NCI-H1105 treated with DMSO at 0.1 percent for 48 hours (cell line): ENCODE measurements at places on chromosomes 2 and 18.

DNA sequence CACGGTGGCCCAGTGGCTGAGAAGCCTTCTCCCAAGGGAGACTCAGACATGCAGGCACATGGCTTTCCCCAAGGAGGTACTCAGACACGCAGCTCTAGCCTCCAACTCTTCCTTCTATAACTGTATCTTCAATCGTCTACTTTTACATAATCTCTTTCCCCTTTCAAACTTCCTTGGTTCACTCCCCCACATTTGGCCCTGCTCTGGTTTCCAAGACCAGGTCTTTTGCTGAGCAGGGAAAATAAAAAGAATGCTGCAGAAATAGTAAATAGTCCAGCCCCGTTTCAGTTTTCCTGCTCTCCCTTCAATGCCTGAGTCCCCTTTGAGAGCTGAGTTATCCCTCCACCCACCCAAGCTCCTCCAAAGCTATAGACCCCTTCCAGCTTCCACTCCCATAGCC lies 635.0 kb downstream of the ARHGAP15 start:
- no peak for DNase-seq

DNA sequence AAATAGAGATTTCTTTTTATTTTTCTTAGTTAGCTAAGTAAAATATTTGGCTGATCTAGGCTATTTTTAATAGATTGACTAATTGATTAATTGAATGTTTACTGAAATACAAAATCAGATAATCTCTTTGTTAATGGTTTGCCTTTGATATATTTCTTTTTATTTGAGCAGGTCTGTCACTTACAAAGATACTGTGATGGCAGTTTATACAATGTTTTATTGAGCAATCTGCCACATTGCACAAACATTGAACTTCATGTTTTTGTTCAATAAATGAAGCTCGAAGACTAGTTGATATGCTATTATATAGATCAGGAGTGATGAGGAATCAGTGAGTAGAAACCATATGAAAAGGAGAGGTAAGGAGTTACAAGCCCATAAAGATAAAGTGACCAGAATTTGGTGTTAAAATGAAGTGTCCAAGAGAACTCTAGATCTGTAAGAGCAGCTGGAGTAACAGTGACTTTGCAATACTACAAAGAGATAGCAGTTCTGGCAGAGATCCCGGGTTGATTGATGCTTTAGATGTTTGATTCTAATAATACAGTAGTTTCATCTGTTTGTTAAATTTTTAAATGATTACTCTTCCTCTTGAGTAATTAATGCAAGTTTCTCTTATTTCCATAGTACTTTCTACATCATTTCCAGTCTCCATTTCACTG lies 574.2 kb downstream of the CCDC85A start:
- peak; percentile 15 for DNase-seq

- peak; percentile 41 for DNase-seq
These were observed 37.5 kb downstream of the POLR1A start for GRCh38 chr2:86068136-86068588.

GRCh38 chr2:44358503-44358902 lies 2.8 kb downstream of the PREPL start:
- peak; percentile 77 for DNase-seq

GRCh38 chr2:183564726-183565125 lies 440.5 kb downstream of the NUP35 start:
- DNase-seq: no peak

DNA sequence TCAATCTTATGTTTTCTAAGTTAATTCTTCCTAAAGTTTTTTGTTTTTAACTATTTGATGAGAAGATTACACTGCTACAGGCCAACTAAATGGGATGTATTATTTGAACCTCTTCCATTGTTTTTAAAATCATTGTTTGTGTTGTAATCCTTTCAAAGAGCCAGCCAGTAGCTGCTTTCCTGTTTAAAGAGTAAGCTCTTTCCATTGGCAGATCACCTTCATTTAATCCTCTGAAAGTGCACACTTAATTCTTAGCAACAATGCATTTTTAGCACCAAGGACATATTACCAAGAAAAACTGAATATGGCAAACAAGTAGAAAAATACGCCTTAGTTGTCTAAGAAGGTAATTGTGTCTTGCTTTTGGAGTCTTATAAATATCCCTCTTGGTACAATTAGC lies 54.0 kb downstream of the MEIS1 start:
- no peak for DNase-seq

DNA sequence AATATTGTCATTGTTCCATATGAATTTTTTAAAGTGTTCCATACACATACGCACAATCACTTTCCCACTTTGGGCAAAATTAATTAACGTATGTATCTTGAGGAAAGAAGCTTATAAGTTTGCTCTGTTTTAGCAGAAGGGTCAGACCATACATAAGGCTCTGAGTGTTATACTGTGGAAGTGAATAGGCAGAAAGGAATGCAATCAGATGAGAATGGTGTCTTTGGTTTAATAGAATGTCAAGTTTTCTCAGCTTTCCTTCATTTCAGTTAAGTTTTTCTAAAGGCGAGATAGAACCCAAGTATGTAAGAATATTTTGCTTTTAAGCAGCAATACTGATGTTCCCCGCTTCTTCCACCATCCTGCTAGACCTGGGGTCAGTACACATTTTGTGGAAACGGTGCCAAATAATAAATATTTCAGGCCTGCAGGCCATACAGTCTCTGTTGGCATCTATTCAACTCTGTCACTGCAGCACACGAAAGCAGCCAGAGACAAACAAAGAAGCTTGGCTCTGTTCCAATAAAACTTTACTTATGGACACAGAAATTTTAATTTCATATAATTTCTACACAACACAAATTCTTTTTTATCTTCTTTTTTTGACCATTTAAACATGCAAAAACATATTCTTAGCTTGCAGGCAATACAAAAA lies 100.6 kb downstream of the UPP2 start:
- DNase-seq: peak; percentile 93

DNA sequence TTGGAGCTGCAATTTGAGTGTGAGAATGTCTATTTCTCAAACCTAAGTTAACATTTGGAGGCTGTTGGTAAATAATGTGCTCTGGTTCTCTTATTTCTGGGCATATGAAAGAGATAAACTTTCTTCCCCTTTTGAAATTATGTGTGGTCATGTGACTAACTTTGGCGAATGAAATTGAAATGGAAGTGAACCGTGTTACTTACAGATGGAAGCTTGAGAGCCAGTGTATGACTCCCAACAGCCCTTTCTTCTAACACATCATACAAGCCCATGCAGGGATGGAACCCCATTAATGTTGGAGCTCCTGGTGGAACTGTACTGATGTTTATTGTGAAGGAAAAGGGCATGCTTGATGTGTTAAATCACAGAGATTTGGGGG lies 725.8 kb downstream of the TSN start:
- DNase-seq: no peak

GRCh38 chr2:219596954-219597551 lies 604 bp upstream of the STK11IP start:
- DNase-seq: peak; percentile 27

GRCh38 chr2:112684415-112684775 lies 36.4 kb upstream of the NT5DC4 start:
- no peak for DNase-seq

GRCh38 chr2:106161938-106162820 lies 31.9 kb downstream of the UXS1 start:
- DNase-seq: no peak

GRCh38 chr2:209389171-209389618 lies 34.7 kb upstream of the MAP2 start:
- no peak for DNase-seq

DNA sequence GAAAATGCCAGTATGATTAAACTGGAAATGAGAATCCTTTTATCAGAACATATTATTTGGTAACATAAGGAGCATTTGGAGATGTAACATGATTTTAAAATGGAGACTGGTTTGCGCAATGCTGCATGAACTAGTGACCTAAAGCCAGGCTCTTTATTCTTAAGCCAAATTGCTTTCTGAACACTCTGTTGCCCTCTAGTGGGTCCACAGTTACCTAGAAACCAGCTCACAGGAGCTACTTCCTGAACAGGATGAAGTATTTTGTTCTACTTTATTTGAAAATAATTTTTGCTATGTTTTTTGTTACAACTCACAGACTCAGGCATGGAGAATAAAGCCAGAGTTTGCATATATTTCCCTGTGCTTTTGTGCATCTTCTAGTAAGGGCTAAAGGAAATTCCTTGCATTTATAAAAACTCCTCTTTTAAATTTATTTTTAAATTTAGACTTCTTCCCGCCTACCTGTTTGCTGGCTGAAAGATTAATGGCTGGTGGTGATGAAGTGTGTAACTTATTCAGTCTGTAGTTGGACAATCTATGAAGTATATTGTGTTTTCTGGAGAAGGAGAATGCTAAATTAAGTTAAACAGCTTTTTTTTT lies 146.7 kb downstream of the PARD3B start:
- DNase-seq: peak; percentile 75

- no peak for DNase-seq
These were observed 50.1 kb upstream of the KCNH7 start for GRCh38 chr2:162888652-162889051.

- DNase-seq: no peak
These were observed 45.6 kb upstream of the SLC1A4 start for GRCh38 chr2:64943387-64944150.

GRCh38 chr18:75927791-75928190 lies 500.3 kb upstream of the SMIM21 start:
- DNase-seq: no peak

DNA sequence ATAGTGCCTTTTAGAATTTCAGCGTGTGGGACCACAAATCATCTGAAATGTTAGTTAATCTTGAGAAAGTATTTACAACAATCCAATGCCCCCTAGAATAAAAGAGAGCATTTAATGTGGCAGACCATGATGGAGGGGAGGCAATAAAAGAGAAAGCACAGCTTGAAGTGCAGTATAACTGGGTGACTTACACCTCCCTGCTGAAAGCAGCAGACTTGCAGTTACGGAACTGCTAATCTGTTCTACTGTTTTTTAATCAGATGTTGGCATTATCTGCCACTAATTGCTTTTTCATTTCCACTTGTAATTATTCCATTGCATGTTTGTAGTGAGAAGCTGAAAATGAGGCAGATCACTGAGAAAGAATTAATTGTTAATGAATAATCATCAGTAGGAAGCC lies 130.5 kb upstream of the ITGA4 start:
- no peak for DNase-seq

DNA sequence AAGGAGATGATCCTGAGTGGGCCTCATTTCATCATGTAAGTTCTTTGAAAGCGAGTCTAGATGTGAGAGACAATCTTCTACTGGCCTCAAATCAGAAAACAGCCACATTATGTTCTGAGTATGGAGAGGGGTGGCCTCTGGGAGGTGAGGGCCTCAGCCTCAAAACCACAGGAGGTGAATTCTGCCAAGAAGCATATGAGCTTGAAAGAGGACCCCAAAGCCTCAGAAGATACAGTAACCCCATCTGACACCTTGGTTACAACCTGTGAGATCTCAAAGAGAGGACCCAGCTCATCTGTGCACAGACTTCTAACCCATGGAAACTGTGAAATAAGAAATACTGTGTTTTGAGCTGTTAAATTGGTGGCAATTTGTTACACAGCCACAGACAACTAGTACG lies 200.1 kb downstream of the ARHGAP15 start:
- no peak for DNase-seq

GRCh38 chr2:217903859-217904613 lies 98.8 kb downstream of the TNS1 start:
- no peak for DNase-seq

DNA sequence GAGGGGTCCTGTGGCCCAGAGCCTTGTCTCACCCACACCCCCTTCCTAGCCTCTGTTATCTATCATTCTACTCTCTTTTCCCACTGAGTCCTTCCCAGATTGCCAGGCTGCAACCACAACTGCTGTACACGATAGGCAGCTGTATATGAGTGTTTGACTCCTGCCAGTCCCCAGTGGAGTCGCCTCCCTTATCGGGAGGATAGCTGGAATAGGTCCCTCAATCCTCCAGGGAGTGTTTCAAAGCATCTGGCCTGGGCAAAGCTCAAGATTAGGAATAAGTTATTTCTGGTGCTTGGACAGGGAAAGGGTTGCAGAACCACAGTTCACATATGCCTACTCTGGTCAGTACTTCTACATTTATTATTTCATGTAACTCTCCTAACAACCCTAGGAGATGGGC lies 4.8 kb downstream of the MSGN1 start:
- no peak for DNase-seq

DNA sequence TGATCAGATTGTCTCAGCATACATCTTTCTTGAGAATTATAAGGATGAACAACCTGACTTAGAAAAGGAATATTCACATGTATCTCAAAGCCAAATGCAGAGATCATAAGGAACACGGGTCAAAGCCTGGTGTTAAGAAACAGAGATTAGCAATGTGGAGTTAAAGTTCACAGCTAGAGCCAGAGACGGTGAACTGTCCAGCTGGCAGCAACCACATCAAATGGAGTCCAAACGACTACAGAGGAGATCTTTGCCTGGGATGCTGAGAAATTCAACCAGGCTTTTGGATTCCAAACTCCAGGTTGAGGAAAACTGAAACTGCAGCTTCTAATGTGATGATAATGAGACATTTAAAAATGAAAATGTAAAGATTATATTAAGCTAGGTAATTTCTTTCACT lies 939.9 kb upstream of the NXPH2 start:
- no peak for DNase-seq

DNA sequence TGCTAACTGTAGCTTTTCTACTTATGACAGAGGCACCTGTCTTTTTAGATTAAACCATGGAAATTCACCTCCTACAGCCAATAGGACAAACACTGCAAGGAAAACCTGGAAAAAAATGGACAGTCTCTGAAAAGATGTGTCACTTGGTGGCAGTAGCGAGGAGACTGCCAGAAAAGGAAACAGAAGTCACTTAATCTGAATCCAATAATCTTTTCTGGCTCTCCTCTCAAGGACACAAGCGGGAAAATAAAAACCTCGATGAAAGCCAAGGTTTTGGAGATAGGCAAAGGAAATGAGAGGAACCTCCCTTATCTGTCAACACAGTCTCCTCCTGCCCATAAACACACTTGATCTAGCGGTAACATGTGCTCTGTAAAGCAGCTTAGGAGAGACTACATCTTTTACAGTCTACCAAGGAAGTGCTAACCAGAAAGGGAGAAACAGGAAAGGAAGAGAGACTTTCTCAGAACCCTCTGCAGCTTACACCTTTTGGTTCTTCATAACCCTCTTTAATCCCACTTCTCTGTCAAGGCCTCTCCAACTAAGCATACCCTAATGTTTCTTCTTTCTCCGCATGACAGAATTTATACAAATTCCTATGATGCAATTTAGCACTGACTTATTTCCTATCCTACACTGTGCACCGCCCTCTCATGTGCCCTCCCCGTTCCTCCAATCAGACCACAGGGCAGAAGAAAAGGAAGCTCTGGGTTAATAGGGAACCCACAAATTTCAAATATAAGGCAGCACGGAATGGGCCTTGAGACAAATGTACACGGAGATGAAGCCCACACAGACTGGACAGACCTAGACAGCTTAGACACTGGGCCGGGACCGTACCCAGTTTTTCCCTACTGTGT lies 52.8 kb downstream of the CLASP1 start:
- DNase-seq: peak; percentile 25

DNA sequence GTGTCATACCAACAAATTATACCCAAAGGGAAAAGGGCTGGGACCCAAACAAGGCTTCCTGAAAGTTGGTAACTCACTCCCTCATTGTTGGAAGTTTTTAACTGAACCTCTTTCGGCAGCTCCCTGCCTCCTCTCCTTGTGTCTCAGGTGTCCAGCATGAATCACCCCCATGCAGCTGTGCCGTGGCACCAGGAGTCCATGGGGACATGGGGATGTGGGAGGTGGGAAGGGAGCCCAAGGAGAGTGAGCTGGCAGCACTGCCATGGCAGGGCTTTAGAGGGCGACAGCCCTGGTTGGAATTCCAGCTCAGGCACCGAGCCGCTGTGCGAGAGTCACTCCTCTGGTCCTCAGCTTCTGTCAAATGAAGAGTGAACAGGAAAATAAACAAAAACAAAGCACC lies 12.5 kb upstream of the GYPC start:
- DNase-seq: no peak

- no peak for DNase-seq
These were observed 971.1 kb upstream of the ACVR2A start for GRCh38 chr2:146873646-146874259.
